ENCODE measurements at places on chromosomes 5 and 9.
A peak's percentile ranks its signal among the peaks of the same experiment; 100 is the strongest.

GRCh38 chr5:35835796-35836742, 20.6 kb upstream of the IL7R start:
- DNase-seq: no peak

- DNase-seq: no peak
Observed at GRCh38 chr5:92779536-92779935, 801.5 kb downstream of the NR2F1-AS1 start.

- no peak for DNase-seq
Observed at GRCh38 chr9:99488131-99489059, 266.3 kb downstream of the SEC61B start.

- no peak for DNase-seq
Observed at GRCh38 chr5:40505031-40505430, 174.7 kb upstream of the PTGER4 start.

GRCh38 chr5:135569755-135570452, 8.9 kb downstream of the CXCL14 start:
- no peak for DNase-seq

DNA sequence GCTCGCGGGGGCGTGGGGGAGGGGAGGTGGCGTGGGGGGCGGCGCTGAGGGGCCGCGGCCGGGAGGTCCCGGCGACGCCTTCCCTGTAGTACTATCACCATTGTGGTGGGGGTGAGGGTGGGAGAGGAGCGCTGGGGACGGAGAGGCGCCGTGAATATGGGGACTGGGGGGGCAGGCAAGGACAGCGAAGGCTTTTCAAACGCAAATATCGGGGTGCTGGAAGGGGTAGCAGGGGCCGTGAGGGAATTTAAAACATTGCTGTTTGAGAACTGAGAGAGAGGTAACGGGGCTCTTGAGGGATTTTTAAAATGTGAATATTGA, 427 bp downstream of the RBM27 start:
- no peak for DNase-seq

- DNase-seq: no peak
Observed at GRCh38 chr5:110852541-110852940, 113.7 kb downstream of the SLC25A46 start.

DNA sequence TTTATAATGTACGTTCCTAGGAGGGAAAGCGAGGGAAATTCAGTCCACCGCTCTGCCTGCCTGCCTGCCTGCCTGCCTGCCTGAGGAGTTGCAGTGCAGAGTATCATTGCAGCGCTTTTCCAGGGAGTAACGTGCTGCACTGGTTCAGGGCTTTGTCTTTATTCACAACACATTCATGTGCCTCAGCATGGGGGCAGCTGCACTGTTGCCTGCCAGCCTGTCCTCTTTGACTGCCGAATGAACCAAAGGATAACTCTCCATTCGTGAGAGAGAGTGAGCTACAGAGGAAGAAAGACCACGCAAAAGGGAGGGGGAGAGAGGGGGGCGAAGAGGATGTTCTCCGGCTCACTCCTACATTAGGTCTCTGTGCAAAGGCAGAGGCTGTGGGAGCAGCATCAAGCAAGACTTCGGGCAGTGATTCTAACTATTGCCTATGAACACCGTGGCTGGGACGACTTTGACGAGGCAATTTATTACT, 791.2 kb downstream of the MAT2B start:
- no peak for DNase-seq

DNA sequence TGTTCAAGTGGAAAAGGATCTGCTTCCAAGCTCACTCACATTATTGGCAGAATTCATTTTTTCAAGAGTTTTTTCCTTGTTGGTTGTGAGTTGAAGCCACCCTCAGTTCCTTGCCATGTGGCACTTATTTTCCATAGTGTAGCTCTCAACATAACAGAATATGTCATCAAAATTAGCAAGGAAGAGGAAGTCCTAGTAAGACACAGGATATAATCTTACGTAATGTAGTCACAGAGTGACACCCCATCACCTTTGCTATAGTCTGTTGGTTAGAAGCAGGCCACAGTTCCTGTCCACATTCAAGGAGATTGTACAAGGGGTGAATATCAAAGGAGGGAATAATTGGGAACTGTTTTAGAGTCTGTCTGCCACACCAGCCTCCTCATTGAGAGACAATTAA, 15.7 kb downstream of the IRGM start:
- DNase-seq: no peak

DNA sequence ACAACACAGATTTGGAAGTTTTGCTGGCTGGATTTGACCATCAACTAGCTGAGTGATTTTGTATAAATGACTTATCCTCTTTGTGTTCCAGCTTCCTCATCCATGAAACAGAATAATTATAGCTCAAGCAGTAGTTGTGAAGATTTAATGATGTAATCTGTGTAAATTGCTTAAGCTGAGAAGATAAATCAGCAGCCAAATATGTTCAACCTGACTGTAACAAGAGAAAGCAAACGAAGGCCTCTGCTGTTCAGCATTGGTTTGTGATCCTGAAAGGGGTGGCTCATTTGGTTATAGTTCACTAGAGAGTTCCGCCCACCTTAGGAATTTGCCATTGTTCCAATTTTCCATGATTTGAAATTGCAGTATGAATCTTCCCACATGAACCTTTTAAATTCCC, 75.7 kb upstream of the CCDC112 start:
- no peak for DNase-seq

GRCh38 chr5:103929338-103930013, 366.9 kb upstream of the NUDT12 start:
- DNase-seq: no peak

GRCh38 chr5:176583076-176583475, 26.9 kb downstream of the GPRIN1 start:
- DNase-seq: no peak

DNA sequence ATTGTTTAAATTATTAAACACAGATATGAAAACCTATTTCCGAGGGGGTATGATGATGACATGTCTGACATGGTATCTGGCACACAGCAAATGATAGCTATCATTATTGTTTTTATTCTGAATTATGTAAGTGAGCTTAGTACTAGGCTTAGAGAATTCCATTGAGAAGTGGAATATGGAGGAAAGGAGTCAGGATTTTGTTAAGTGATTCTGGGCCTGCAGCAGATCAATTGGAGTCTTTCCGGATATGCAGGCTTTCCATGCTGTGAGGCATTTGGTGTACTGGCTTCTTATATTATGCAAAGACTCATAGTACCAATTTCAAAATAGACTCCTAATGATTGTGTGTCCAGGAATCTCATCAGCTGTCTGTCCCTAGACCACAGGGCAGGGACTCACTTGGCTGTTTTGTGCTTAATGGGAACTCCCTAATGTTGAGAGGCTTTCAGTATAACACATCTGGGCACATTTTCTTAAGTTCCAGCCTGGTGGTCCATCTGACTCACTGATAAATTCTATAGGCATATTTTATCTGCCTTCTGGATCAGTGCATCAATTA, 180.0 kb upstream of the KLF9 start:
- DNase-seq: no peak

GRCh38 chr5:151772029-151772845, 483 bp downstream of the G3BP1 start:
- DNase-seq: peak; percentile 62

- peak; percentile 87 for DNase-seq
Observed at GRCh38 chr5:181159286-181160151, 12.1 kb downstream of the OR2V2 start.

GRCh38 chr5:81850501-81851357, 99.8 kb upstream of the SSBP2 start:
- DNase-seq: no peak

- no peak for DNase-seq
Observed at GRCh38 chr9:37187713-37188439, 67.5 kb downstream of the ZCCHC7 start.

- no peak for DNase-seq
Observed at GRCh38 chr5:65356274-65356673, 125.4 kb downstream of the ADAMTS6 start.

GRCh38 chr9:105921057-105921726, 226.9 kb downstream of the TMEM38B start:
- no peak for DNase-seq

DNA sequence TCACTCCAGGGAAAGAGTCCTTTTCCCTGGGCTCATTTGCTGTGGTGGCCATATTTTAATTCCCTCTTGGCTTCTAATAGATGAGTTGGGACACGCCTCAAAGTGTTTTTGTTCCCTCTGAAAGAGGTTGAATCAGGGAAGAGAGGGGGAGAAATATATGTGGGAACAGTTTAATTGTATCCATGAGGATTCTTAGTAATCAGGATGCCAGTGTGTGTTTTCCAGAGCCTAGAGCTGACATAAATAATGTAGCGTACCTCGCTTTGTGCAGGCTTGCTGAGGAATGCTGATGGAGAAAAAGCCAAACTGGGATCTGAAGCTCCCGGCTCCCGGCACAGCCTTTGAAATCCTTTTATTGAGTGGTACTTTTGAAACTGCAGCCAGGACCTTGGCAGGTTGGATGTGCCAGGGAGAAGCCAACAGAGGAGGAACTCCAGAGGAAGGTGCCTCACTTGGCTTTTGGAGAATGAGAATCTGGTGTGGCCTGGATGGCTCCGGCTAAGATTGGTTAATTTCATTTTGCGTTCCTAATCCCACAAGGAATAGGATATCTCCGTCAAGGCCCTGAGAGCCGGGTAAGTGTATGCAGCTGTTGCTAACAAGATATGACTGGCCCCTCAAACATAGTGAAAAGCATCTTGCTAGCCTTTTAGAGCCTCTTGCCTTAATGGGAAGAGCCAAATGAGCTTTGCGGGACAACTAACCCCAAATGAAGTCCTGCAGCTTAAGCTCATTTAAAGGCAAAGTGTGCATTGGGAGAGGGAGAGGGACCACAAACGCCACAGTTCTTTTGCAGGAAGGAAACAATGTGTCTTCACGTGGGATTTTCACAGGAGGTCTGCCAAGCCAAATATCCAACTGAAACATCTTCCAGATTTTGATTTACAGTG, 471.1 kb upstream of the WWC1 start:
- DNase-seq: no peak

GRCh38 chr9:87201351-87201751, 254.0 kb upstream of the GAS1 start:
- no peak for DNase-seq

- no peak for DNase-seq
Observed at GRCh38 chr5:125446986-125447385, 700.5 kb upstream of the ZNF608 start.

DNA sequence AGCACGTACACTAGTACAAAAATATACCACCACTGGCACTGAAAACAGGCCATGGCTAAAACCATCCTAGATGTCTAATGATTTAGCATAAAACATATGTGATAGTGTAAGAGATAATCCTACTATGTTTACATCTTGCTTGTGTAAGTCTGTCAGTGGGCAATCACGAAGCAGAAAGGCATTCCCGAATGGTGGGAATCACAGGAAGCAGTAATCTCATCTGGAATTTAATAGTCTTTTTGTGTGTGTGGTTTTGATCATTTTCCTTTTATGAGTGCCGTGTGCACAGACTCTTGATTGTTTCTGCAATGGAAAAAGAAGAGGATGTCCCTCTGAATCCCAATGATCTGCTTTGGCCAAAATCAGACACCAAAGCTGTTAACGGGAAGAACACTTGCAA, 200.5 kb downstream of the EBF1 start:
- DNase-seq: no peak

DNA sequence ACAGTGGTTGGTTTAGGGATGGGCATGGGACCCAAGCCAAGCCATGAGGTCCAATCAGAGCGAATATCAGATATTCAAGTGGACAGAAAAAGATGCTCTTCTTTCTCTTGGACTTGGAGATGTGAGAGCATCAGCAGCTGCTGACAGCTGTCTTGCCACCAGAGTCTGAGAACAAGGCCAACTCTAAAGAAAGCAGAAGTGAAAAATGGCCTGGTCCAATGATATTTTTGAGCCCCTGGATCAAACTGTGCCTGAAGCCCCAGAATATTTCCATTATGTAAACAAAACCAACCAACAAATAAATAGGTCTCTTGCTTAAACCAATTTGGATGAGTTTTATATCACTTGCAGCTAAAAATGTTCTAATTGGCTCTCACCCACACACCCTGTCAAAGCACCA, 30.7 kb upstream of the JADE2 start:
- DNase-seq: no peak

DNA sequence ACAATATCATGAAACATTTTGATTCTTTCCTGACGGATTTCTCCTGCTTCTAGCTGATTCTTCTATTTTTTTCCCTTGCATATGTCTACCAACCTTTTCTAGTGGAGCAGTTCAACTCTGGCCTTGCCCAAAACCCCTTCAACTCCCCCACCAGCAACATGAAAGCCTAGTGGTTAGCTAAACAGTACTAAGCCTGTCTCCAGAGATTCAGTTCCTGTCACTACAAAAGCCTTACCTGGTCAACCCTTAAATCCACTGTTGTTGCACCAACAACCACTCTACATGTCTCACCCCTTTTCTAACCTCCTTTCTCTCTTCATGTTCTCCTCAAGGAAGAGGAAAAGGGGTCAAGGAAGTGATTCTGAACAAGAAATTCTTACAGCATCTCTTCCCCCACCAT, 74.8 kb upstream of the PIK3R1 start:
- no peak for DNase-seq

- DNase-seq: no peak
Observed at GRCh38 chr9:101463397-101463796, 27.8 kb upstream of the ALDOB start.

DNA sequence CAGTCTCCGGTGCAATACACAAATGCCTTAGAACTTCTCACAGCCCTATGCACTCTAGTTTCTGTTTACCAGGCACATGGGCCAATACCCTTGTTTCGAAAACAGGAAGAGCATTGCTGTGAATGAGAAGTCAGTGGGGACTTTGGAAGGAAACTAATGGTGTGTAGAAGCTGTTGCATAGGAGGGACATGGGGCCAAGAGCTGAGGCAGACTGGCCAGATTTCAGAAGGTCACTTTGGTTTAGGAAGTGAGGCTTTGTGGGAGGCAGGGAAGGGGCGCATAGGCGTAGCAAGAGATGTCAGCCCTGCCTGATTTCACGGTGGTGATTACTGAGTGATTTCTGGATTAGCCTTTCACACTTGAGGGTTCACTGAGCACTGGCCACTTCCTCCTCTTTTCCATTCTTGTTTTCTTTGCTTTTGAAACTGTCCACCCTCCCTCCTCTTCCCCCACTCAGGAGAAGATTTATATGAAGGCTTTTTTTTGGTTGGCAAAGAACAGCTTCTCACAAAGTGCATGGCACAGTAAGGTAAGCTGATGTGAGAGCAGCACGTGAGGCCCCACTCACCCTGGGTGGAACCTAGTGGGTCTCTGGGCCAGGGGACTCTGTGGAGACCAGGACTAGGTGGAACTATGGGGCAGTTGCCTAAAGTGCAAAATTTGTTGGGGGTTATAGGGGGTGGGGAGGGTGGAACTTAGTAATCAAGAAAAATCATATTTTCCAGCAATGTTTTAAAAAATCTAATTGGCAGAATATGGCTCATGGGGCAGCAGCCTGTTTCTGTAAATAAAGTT, 6.1 kb upstream of the TMEM252 start:
- DNase-seq: no peak

DNA sequence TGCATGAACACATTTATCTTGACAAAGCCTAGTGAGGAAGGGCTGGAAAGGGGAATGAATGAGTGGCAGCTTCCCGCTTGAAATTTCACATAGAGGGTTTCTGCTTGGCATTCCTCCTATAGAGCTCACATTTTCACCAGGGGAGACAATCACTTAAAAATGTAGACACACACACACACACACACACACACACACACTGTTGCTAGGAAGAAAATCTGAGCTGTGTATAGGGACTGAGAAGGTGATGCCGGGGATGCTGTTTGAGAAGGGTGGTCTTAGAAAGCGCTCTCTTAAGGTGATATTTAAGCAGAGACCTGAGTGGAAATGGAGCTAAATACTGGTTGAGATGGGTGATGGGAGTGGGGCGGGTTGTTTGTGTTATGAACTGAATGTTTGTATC, 70.4 kb downstream of the LRRC70 start:
- no peak for DNase-seq

Data from stimulated activated naive CD8-positive, alpha-beta T cell treated with anti-CD3 and anti-CD28 coated beads, Interleukin-15, amount 100 ng/mL, for 72 hours (primary cell).